SK-MEL-5 (cell line): ENCODE measurements at places on chromosomes 1 and 21.

GRCh38 chr1:221344693-221345092, 397.2 kb downstream of the DUSP10 start:
- no peak for DNase-seq

DNA sequence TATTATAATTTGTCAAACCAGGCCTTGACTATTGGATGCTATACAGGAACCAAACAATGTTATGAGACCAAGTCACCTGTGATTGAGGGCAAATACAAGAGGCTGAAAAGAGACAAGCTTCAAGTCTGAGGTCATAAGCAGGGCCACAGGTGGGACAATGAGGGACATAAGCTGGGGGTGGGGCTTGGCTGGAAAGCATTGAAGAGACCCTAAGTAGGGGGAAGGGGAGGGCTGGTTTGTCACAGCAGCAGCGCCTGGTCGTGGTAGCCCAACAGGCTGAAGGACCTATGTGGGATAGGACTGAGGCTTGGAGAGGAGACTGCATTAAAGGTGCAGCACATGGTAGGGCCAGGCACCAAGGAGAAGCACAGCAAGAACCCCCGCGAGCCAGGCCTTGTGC, 17.9 kb downstream of the HMGN2 start:
- DNase-seq: no peak

DNA sequence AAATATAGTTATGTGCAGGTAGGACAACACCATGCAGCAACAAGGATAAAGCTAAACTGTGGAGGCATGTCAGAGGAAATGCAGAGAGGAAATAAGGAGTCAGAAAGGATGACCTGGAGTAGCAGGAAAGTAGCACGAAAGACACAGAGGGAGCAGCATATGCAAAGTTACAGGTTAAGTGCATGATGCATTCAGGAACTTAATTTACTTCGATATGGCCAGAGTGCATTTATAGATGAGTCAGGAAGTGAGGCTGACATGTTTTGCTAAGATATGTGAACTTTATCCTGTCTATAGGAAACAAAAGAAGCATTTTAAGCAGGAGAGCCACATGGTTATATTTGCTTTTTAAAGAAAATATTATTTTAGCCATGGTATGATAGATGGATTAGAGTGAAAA, 15.4 kb upstream of the MUTYH start:
- no peak for DNase-seq

GRCh38 chr21:27426196-27426595, 459.3 kb upstream of the ADAMTS5 start:
- DNase-seq: no peak

DNA sequence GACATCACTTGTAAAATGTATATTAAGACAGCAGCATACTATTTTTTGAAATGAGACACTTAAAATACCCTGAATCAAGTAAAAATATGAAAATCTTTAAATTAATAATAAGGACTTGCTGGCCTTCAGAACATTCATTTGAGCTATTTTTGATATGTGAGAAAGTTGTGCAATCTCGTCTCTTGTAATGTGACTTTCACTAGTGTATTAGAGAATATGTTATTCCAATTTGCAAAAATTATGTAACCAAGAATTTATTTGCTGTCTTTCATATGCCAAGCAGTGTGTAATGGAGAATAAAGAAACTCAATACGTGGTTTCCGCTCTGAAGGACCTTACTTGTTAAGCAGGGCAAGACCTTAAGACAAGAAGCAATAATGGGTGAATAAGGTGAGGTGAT, 375.0 kb upstream of the RUNX1 start:
- no peak for DNase-seq

DNA sequence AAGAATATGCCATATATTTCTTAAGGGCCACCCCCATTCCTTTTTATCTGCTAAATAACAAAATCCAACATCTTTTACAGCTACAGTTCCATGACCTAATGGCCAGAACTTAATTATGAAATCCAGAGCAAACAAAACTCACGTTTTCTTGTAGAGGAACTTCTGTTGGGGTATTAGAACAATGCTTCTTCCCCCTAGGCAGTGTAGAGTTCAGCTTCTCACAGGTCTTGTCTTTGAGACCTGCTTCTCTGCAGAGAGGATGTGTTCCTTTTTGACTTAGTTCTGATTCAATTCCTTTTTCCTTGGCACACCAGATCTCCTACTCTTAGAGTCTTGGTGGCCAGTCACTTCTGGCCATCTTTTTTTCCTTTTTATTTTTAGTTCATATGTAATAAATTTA, 22.2 kb downstream of the VAV3 start:
- no peak for DNase-seq

DNA sequence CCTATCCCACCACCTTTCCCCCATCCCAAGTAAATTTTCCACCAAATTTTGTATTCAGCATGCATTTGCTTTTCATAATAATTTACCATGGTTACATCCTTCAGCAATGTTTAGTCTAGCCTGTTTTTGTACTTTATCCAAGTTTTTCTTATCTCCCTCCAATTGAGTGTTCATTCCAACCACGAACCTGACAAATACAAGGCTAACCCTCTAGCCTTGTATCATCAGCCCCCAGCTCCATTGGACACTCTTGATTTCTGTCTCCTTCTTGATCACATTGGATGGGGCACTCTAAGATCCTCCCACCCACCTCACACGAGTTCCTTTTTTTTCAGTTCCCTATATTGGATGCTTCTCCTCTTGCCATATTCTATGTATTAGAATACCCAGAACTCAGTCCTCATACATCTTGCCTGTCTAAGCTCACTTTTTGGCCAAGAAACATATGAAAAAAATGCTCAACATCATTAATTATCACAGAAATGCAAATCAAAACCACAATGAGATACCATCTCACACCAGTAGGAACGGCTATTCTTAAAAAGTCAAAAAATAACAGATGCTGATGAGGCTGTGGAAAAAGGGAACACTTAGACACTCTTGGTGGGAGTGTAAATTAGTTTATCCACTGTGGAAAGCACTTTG, 40.5 kb upstream of the SLC35F3 start:
- no peak for DNase-seq
